ENCODE measurements at places on chromosomes 5 and 9.

DNA sequence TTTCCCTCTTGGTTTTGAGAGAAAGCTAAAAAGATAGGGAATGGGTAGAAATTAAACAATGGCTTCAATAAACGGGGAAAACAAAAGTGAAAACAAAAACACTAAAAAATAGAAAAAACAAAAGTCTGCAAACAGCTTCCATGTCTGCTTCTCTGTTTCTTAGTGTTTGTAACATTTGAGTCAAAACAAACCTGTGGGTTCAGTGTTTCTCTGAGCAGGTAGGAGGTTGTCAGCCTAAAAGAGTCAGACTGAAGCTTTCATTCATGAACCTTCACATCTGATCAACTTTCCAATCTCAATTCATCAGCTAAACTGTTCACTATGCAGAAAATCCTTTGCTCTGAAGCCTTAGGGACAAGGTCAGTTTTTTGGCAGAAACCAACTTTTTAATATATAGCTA is 102.5 kb upstream of the ADAMTS16 start:
- no peak for DNase-seq

DNA sequence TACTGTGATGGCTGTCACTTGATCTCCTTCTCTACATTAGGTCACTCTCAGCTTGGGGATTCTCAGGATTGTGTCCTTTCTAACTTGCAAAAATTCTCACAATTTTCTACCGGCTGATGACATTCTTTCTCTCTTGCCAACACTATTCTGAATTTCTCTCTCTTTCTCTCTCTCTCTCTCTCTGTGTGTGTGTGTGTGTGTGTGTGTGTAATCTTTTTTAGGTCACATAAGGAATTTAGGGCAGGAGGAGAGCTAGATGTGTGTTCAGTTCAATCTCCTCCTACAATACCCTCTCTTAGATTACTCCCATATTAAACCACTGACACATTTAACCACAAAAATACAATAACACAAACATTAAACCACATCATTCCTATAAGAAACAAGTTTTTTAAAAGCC is 242.3 kb upstream of the NREP start:
- no peak for DNase-seq

- DNase-seq, result no peak
Observed at GRCh38 chr9:113997610-113998009, 80.5 kb downstream of the AMBP start.

- no peak for DNase-seq
Observed at GRCh38 chr9:7859701-7860334, 60.2 kb upstream of the DMAC1 start.

DNA sequence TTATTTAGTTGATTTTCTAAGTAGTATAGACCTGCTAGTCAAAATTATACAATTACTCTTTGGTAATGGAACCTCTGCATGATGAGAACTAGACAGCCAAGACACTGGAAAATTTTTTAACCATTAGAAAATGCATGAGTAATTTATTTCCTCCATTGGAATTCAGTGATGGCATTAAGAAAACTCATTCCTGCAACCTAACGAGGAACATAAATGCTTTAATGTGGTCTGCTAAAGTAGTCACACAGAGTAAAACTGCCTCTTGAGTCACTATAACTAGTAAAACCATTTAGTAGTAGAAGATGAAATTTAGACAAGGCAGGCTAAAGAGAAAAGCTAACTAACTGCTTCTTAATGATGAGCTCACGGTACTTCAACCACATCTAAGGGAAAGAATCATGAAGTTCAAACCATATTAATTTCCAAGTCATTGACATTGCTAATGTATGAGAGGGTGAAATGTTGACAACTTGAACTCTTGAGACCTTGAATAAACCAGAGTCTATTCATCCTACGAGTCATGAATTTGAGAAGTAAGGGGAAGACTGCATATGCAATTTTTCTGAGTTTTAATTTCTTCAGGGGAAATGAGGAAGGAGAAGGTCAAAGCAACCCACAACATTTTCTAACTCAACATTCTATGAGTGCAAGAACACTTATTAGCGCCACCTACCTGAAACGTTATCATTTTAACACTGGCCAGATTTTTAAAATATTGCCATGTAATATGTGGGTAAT is 74.4 kb downstream of the GLIS3 start:
- DNase-seq, result no peak

GRCh38 chr9:112754578-112754977 is 4.0 kb downstream of the SNX30 start:
- DNase-seq, result peak; percentile 49

GRCh38 chr5:5432020-5432707 is 9.7 kb downstream of the ICE1 start:
- DNase-seq, result no peak

- DNase-seq, result no peak
Observed at GRCh38 chr5:33513462-33514185, 72.9 kb downstream of the TARS1 start.

- DNase-seq, result no peak
Observed at GRCh38 chr9:16651446-16651964, 219.0 kb downstream of the BNC2 start.

- no peak for DNase-seq
Observed at GRCh38 chr9:111096051-111096450, 57.8 kb upstream of the LPAR1 start.

GRCh38 chr9:132546148-132547051 is 36.0 kb upstream of the BARHL1 start:
- no peak for DNase-seq

DNA sequence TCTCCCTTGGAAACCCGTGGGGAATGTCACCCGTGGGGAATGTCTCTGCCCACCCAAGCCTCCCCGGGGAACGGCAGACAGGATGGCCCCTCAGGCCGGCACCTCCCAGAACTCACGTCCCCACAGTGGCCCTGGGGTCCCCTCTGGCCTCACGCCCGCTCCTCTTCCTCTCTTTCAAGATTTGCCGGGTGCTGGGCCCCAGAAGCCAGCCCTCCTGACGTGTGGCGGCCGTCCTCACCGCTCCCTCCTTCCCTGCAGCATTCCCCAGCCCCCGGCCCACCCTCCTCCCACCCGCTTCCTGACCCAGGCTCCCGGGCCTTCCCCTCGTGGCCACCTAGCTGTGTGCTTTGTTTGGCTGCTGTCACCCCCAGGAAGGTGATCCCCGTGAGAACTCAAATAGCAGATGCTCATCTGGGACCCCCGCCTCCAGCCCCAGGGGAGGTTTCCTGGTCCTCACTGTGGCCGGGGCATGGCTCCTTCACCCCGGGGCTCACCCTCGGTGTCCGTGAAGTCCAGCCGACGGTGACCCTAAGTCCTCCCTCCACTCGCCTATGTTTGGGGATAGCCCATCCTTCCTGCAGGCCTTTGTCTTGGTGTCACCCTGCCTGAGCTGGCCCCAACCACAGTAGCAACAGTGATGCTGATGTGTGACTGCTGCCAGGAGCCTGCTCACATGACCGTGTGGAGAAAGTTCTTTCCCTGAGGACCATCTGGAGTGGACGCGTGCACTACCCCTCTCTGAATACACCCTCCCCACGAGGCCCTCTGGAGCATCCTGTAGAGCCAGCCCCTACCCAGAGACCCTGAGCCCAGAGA is 163.3 kb upstream of the IER5L start:
- DNase-seq, result no peak

GRCh38 chr9:98523231-98523901 is 185.4 kb downstream of the GABBR2 start:
- no peak for DNase-seq

DNA sequence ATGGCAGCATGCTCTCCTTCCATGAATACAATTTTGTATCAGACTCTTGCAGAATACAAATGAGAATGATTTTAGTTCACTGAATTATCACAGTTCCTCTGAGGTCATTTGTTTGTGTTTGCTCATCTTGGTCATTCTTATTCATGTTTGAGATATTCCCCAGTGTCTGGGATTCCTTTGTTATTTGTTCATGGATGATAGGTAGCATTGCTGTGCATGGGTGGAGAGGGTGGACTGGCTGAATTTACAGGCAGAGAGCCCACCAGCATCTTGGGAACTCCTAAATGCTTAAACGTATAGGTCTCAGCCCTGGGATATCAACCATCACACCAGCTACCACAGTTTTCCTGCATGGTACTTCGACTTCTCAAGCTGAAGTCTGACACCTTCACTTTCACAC is 459.8 kb downstream of the CCDC171 start:
- no peak for DNase-seq

DNA sequence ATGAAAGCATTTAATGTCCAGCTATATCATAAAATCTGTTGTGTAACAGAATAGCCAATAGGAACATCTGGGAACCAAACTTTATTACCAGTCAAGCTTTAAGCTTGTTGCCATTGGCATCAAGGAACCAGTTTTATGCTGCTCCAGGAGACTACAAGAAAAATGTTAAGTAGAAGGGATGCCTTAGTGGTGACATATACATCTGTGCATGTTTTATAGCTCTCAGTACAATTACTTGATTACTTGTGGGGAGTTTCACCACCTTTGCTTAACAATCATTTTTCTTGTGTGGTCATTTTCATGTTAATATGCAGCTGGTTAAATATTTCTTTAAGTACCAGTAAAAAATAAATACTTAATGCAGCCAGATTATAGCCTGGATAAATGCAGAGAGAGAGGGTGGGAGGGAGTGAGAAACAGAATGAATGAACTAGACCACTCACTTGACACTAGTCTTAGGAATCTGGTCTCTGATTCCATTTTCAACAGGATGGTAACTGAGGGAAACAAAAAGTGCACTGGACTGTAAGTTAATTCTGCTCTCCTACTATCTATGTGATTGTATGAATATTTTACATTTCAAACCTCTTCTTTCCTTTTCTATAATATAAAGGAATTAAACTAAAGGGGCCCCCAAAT is 35.7 kb upstream of the LURAP1L start:
- no peak for DNase-seq

GRCh38 chr5:56325039-56325438 is 91.9 kb upstream of the ANKRD55 start:
- DNase-seq, result no peak

DNA sequence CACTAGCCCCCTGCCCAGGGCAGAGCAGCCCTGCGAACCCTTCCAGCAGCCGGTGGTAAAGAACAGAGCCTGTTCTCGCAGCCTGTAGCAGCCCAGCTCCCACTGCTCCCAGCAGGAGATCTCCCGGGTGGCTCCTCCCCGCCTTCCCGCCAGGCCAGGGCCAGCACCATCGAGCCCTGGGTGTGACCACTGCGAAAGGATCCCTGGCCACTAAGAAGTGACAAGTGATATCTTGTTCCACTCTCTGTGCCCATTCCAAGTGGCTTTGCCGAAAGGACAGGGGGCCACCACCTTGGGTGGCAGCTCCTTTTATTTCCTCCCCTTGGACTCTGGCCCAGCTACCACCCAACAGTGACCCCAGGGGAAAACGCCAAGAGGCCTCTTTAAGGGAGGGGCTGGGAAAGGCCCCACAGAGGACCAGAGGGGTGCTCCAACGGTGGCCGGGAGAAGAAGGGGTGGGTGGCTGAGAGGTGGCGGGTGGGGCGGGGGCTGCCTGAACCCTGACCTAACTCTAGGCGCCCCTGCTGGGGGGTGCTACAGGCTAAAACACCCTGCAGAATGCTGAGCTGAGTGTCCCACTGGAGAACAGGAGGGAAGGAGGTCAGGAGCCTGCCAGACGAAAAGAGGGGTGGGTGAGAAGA is 1.6 kb downstream of the NACC2 start:
- no peak for DNase-seq

DNA sequence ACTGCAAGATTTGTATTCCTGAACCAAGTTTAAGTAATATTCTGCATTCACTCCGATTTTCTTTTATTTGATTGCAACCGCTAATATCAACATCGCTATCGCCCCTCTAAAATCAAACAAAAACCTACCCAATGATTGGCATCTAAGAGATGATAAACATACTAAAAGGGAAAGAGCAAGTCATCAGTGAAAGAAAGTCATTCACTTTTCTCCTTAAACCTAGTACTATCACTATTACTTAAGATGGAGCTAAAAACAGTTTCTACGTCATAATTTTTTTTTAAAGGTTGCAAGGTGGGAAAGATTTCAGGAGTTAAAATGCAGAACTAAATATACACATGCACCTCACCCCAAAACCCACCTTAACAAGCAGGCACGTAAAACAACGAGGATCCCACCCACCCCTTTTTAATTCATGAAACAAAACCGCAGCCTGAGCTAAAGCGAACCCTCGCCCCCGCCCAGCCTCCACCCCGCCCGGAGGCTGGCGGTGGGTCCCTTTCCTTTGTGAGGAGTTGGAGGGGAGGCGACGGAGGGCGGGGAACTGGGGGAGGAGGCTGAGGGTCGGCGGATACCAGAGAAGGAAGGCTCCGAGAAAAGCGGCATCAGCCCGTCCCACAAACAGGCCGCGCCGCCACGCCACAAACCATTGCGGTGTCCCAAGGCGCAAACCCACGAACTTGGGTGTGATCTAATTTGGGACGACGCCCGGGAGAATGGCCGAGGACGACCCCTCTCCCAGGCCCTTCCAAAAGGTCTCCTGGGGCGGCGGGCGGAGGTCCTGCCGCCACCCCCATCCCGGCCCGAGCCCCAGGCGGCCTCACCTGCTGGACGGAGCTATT is 861 bp downstream of the UBQLN1 start:
- DNase-seq, result peak; percentile 37

DNA sequence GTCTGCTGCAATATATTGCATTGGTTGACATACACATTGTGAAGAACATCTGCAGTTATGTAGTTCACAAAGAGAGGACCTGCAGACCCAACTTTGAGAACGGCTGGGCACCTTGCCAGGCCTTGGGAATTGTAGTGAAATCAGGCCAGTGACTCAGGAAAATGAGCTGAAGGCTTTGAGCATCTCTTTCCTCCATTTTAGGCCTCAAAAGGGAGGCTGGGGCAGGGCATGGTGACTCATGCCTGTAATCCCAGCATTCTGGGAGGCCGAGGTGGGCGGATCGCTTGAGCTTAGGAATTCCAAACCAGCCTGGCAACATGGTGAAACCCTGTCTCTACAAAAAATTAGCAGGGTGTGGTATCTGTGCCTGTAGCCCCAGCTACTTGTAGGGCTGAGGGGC is 1.4 kb upstream of the IPPK start:
- DNase-seq, result no peak
